ENCODE measurements at places on chromosomes 7 and 10.

DNA sequence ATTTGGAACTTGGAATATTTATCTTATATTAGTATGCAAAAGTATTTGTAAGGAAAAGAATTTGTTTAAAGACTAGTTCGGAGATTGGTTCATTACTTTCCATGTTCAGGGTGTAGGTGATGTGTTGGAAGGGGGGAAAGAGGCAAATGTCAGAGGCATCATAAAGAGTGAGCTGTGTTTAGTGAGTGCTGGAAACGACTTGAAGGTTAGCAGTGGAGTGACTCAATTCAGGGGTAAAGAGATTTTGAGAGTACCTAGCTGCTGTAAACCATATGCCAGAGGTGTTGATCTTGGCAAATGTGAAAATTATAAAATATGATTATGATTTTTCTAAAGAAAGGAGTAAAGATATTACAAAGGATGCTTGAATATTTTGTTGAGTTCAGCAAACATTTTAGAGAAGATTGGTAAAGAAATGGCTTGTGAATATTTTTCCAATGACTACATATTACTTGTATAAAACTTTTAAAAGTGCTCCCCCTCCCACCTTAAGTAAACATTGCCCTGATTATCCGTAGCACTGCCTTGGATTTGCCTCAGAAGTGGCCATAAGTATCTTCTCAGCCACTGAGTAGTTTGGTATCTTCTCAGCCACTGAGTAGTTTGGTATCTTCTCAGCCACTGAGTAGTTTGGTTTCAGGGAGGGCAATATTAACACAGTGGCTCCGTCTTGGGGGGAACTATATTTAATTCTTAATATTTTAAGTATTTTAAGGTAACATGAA, 51.5 kb downstream of the ZNRF2 start:
- no peak for DNase-seq

- DNase-seq, result no peak
Measured at GRCh38 chr10:68997211-68997610, 8.6 kb downstream of the KIFBP start.

DNA sequence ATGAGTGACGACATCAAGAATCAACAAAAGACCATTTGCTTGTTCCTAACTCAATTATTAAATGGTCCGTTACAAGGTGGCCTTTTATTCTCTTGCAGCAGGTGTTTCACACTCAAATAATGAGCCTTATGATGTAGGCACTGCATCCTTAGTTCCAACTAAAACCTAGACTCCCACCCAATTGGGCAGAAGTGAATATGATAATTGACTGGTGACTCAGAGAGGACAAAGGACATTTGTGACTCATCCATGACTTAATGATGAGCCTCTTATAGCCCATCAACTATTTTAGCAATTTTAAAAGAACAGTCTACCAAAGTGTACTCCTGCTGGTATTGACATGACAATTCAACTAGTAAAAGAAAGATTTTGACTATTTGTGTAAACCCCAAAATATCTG, 1027.8 kb upstream of the PHF14 start:
- DNase-seq, result no peak

DNA sequence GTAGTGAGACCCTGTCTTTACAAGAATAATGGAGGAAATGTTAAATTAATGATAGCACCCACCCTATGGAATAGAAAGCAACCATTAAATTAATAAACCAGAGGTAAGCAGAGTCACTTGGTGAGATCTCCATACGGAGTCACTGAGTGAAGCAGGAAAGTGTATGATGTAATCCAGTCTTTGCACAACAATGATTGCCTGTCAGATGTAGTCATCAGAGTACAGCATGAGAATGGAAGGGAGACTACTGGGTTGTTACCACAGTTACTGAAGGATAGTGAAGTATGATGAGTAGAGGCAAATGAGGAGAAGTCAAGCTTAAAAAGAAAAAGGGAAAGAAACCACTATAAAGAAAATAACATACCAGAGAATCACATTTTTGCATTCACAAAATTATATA, 371.9 kb upstream of the SHH start:
- DNase-seq, result no peak

DNA sequence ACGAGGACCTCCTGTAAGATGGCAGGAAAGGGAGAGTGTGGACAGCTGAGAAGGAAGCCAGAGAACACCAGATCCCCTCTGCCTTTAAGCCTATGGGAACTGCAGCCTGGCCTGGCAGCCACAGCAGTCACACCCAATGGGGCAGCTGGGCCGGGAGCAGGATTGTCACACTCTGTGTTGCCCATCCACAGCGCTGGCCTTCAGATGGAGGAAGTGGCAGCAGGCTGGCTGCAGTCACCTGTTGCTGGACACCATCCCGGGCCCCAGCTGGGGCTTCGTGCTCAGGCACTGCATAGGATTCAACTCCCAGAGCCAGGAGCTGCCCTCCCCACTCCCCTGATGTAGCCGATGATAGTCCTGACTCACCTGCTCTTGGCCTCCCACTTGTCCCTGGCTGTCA, 114.4 kb downstream of the COL13A1 start:
- DNase-seq, result no peak

GRCh38 chr7:152115021-152115718, 89.7 kb downstream of the GALNT11 start:
- DNase-seq, result no peak

DNA sequence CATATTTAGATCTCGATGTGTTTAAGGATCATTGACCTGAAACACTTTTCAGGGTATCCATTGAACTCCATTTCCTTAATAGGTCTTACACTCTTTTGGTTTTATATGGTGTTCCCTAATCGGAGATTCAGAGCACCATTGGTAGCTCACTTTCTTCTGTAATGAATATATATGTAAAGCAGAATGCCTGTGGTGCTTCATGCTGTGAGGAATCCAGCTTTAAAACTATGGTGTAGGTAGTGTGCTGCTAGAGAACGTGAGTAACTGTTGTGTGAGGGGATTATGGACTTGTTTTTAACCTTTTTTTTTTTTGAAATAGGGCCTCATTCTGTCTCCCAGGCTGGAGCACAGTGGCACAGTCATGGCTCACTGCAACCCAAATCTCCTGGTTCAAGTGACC, 376.9 kb upstream of the LRGUK start:
- no peak for DNase-seq

DNA sequence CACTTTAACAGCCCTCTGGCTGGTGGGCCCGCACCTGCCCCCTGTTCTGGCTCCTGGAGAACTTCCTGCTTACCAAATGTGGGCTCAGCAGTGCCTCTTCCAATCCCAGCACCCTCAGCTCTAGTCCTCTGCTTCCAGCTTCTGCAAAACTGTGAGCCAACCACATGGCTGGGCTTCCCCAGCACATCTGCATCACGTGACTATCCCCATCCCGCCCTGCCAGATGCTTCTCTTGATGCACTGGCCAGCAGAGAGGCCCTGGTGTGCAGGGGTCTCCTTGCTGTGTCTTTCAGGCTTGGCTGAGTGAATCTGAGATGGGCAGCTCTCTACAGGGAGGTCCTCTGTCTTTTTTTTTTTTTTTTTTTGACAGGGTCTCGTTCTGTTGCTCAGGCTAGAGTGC, 43.8 kb upstream of the DMBT1 start:
- DNase-seq, result no peak

- peak; percentile 95 for DNase-seq
Measured at GRCh38 chr10:97689559-97690020, 2.5 kb upstream of the AVPI1 start.

DNA sequence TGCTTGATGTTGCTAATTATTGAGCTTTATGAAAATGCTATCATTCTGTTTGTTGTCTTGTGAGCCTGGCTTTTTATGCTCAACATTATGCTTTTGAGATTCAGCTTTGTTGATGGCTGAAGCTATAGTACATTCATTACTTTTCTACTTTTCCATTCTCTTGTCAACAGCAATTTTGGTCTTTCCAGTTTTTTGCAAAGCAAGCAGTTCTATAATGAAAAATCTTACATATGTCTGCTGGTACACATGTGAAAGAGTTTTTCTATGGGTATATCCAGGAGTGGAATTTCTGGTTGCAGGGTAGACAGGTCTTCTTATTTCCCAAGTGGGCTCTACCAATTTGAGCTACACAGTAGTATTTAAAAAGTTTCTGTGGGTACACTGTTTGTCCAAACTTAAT, 36.8 kb downstream of the SLC35B4 start:
- no peak for DNase-seq

GRCh38 chr10:97406064-97406463, 4.9 kb upstream of the RRP12 start:
- DNase-seq, result no peak

DNA sequence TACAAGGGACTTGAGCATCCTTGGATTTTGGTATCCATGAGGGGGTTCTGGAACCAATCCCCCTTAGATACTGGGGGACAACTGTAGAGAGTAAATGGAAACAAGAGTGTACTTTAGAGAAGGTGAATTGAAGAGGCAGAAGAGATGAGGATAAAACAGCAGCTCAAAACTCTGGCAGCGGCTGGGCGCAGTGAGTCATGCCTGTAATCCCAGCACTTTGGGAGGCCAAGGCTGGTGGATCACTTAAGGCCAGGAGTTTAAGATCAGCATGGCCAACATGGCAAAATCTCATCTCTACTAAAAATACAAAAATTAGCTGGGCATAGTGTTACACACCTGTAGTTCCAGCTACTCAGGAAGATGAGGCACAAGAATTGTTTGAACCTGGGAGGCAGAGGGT, 218.7 kb downstream of the GALNT17 start:
- no peak for DNase-seq

GRCh38 chr10:83625831-83626360, 513.4 kb upstream of the GHITM start:
- DNase-seq, result no peak

GRCh38 chr7:130818056-130818455, 84.0 kb upstream of the KLF14 start:
- no peak for DNase-seq

DNA sequence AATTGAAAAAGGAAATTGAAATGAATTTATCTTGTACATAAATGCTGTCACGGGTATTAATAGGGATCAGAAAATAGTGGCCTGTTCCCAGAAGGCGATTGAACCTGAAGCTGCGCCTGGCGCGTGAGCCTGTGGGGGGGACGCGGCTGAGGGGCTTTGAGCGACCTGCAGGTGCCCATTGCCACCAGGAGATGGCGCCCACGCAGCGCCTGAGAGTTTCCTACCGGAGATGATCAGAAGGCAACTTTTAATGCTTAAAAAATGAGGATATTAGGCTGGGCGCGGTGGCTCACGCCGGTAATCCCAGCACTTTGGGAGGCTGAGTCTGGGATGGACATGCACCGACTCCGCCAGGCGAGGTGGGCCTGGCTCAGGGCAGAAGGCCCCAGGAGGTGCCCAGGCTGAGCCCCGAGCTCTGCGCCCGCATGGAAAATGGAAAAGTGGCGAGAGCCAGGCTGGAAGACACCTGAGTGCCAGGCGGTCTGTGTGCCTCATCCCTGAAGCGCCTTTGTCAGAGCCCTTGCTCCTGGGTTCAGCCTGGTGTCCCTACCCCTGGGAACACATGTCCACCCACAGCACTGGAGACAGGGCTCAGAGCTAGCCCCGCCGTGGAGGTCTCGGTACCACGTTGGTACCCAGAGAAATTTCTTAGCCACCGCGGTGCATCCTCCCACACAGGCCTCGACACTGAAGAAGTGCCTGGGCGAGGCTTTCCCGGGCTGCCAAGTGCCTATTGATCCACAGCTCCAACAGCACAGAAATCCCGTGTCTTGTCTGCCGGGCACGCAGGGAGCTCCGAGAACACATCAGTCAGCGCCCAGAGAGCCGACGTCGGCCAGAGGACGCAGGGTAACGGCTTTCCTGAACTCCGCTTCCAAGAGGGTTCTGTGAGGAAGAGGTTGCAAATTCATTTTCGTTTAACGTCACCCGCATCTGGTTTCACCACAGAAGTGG, 117.4 kb downstream of the INPP5A start:
- peak; percentile 51 for DNase-seq

GRCh38 chr7:36898186-36898585, 173.9 kb upstream of the AOAH start:
- no peak for DNase-seq

- no peak for DNase-seq
Measured at GRCh38 chr10:7218968-7219367, 191.9 kb downstream of the SFMBT2 start.

DNA sequence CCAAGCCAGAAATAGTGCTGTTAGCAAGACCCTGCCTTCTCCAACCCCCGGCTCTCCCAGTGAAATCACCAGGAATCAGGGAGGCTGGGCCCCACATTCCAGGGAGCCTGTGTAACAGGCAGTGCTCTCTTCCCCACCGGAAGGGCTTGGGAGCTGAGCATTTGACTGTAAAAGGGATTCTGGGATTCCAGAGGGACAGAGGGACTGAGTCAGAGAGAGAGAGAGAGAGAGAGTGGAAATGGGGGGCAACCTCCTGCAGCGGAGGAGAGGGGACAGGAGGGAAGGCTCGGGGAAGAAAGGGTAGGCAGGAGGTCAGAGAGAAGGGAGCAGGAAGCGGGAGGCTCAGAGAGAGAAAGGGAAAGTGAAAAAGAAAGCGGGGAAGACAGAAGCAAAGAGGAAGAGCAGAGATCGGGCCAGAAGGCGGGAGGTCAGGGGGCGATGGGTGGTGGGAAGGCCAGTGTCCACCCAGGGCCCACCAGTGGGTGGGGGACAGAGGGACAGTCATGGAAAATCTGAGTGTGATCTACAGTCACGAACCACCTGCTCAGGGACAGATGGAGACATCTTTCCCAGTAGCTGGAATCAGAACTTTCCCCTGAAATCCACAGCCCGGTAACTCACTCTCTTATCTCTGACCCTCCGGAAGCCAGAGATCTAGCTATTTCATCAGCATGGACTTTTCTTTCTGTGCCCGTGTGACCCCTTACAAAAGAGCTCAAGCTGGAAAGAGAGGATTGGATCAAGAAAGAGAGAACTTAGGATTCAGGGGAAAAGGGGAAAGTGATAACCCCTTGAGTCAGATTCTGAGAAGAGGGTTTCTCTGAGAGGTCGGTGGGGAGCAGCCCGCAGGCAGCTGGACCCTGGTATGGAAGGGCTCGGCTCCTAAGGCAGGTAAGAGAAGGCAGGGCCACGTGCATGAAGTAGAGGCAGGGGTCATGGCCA, 4.6 kb upstream of the SERPINE1 start:
- DNase-seq, result peak; percentile 100

DNA sequence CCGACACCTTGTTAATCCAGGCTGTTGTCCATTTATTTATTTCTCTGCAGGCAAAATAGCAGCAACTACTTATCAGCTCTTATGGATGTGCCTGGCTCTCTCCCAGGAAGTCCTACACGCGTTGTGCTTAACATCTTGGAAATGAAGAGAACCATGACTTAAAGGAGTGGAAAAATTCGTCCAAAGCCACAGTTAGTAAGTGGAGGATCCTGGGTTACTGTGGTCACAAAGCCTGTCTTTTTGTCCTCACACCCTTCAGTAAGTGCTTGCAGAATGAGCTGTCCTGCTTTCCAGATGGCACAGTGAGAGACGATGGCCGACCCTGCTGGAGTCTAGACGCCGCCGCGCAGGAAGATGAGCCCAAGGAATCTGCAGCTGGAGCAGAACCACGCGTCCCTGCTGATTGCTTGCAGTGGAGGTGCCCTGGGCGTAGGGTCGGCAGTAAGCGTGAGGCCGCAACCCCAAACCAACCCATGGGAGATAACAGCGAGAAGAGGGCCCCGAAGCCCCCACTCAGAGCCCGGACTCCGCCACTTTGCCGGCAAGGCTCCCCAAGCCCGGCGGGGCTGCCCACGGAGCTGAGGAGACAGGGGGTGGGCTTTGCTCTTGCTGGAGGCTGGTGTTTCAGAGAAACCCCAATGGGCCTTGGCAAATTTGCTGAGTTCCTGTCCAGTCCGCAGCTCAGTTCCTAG, 178.6 kb downstream of the CXCL12 start:
- peak; percentile 36 for DNase-seq

GRCh38 chr7:129212596-129212995, 12.2 kb upstream of the AHCYL2 start:
- no peak for DNase-seq

GRCh38 chr10:49288341-49289065, 10.5 kb upstream of the C10orf71 start:
- no peak for DNase-seq

All from fibroblast of skin of right quadriceps (primary cell).